GM23338 (cell line): ENCODE measurements at places on chromosomes 11 and 22. TPM values are rescaled to one million over a fixed set of nuclear protein-coding genes. Genes with fewer than 3 reads are reported as not detected.

- no peak for DNase-seq
Observed at GRCh38 chr11:109076870-109077269, 345.1 kb upstream of the C11orf87 start.

DNA sequence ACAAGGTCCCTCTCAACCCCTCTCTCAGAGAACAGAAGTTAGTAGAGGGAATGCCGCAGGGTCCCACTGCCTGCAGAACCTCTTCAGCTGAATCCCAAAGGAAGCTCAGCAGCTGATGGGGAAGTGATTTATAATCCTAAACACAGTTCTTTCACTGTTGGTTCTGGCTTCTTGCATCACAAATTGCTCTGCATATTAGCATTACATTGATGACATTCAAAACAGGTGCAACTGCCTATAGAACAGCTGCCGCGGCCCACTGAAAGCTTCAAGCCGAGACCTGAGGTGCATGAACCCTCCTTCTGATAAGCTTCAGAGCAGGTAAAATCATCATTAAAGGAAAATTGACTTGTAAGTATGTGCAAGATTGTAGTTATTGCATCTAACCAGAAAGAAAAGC lies 75.2 kb upstream of the KIRREL3 start:
- no peak for DNase-seq

Gene PIH1D2
- 0.16 and 0.80 TPM in 2 replicates for total RNA-seq

DNA sequence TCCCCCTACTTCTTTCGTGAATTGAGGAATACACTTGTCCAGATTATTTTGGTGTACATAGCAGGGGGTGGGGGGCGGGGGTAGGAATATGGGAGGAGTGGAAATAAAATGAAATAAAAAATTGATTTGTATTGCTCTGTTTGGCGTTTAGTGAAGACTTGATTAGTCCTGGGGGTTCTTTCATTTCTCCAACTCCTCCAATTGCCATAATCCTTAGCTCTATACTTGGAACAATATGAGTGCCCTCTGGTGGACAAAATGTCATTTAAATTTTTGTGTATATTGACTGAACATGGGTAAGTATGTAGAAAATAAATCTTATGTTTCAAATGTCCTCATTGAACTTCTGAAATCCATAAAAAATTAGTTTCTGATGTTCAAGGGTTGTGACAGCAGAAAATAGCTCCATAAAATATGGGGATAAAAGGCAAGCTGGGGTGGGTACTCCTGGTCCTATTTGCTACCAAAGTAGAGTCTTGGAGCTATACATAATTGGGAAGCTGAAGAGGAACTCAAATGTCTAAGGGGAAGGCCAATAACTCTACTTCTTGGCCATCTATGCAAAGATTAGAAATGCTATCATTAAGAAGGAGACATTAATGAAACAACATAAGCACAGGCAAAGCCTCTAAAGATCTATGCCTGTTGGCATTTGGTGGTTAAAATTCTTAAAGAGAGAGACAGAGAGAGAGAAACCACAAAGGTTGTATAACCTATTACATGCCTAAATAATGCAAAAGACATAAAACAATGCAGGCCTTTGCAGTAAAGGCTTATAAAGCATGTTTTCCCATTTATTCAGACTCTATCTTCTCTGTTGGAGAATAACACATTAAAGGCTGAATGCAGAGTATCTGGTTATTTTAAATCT lies 421.6 kb downstream of the METTL15 start:
- peak; percentile 74 for DNase-seq

Gene SUSD2
- total RNA-seq: 2.1 and 2.2 TPM in 2 replicates

Gene GGTLC3
- total RNA-seq: not detected in 2 replicates

Gene RFPL2
- 1.3 TPM in 1 of 2 replicates, not detected in the other for total RNA-seq

- no peak for DNase-seq
Observed at GRCh38 chr11:60175860-60176275, 7.0 kb downstream of the MS4A6A start.

Gene MMP27
- not detected in 2 replicates for total RNA-seq

Gene KIF18A
- 25.9 and 26.5 TPM in 2 replicates for total RNA-seq

GRCh38 chr22:32751065-32751767 lies 50.3 kb upstream of the TIMP3 start:
- no peak for DNase-seq
